Uterus (tissue), 4 donors: ENCODE measurements at places on chromosomes 4 and X. TPM values are rescaled to one million over a fixed set of nuclear protein-coding genes. Genes with fewer than 3 reads are reported as not detected.
A peak's percentile ranks its signal among the peaks of the same experiment; 100 is the strongest.

Gene ASB5
- total RNA-seq, result 0.37 TPM

Gene HS3ST1
- total RNA-seq, result 5.0 TPM

Gene BMX
- 4.7 TPM for total RNA-seq

Gene CD38
- 2.9 TPM for total RNA-seq

Gene FSTL5
- 2.4 TPM for total RNA-seq

Gene ZNF674
- 1.2 TPM for total RNA-seq

DNA sequence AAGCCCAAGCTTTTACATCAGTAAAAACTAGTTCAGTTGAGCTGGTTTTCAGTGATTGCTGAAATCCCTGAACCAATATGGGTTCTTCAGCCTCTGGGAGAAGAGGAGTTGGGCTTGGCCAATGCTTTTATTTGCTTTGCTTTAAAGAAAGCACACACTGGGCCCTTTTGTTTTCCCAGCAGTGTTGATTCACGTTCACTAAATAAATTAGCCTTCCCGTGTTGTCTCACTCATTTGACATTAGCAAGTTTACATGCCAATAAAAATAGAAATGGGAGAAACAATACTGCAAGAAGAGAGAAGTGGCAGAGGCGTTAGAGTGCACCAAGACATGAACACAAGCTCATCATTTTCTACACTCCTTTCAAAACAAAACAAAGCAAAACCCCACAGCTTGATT, 136.2 kb downstream of the SHROOM3 start:
- no peak overlapping the region for H3K4me3 ChIP-seq
- peaks cover 3% of the 10 kb centered on the region for H3K4me1 ChIP-seq
- H3K27ac ChIP-seq, result peak overlapping the region; percentile 11

- no peaks in the 10 kb centered on the region for H3K4me1 ChIP-seq
- no peaks in the 10 kb centered on the region for H3K27me3 ChIP-seq
- no peak for DNase-seq
Observed at GRCh38 chrX:25241461-25241860, 225.7 kb upstream of the ARX start.

GRCh38 chr4:33090910-33091309, 2370.7 kb downstream of the PCDH7 start:
- no peak overlapping the region for H3K4me3 ChIP-seq
- H3K4me1 ChIP-seq, result no peaks in the 10 kb centered on the region

- no peak overlapping the region for H3K27ac ChIP-seq
- no peak overlapping the region for H3K4me3 ChIP-seq
- no peak for DNase-seq
- H3K27me3 ChIP-seq, result no peaks in the 10 kb centered on the region
- H3K36me3 ChIP-seq, result no peaks in the 10 kb centered on the region
Observed at GRCh38 chrX:42797651-42798269, 19.8 kb upstream of the PPP1R2C start.

GRCh38 chr4:164056426-164057142, 562.1 kb downstream of the TMA16 start:
- H3K27me3 ChIP-seq, result no peaks in the 10 kb centered on the region
- no peak for DNase-seq
- no peaks in the 10 kb centered on the region for H3K4me1 ChIP-seq
- H3K4me3 ChIP-seq, result no peak overlapping the region

GRCh38 chr4:38390969-38391545, 272.9 kb upstream of the KLF3 start:
- no peak overlapping the region for H3K4me3 ChIP-seq
- peaks cover 6% of the 10 kb centered on the region for H3K4me1 ChIP-seq
- no peak for DNase-seq
- no peak overlapping the region for H3K27ac ChIP-seq
- H3K27me3 ChIP-seq, result no peaks in the 10 kb centered on the region
- no peaks in the 10 kb centered on the region for H3K36me3 ChIP-seq

DNA sequence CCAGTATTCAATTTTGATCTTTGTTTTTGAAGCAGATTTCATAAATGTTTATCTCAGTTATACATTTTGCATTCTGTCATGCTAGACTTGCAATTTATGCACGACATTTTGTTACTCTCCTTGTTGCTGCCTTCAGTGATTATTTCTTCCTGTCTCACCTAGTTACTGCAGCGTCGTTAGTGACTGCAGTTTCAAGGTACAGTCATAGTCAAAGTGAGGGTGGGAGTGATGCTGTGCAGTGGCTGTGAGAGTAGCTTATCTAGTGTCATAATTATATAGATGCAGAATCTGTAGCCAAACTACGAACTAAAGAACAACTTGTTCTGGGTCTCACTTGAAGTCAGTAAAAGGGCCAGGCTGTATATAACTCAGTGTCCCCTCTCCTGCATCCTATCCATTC, 69.8 kb downstream of the GPR101 start:
- no peak for DNase-seq
- H3K4me3 ChIP-seq, result no peak overlapping the region
- H3K4me1 ChIP-seq, result no peaks in the 10 kb centered on the region
- no peaks in the 10 kb centered on the region for H3K27me3 ChIP-seq
- H3K36me3 ChIP-seq, result no peaks in the 10 kb centered on the region
- no peak overlapping the region for H3K27ac ChIP-seq

DNA sequence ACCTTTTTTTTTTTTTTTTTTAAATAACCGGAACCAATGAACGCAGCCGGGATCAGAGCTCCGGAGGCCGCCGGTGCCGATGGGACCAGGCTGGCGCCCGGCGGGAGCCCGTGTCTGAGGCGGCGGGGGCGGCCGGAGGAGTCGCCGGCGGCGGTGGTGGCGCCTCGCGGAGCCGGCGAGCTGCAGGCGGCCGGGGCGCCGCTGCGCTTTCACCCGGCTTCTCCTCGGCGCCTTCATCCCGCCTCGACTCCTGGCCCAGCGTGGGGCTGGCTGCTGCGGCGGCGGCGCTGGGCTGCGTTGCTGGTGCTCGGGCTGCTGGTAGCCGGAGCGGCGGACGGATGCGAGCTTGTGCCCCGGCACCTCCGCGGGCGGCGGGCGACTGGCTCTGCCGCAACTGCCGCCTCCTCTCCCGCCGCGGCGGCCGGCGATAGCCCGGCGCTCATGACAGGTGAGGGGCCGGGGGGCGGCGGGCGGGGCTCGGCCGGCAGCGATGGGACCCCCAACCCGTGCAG, 337 bp downstream of the STIM2 start:
- peak overlapping the region; percentile 78 for H3K4me3 ChIP-seq
- H3K27ac ChIP-seq, result peak overlapping the region; percentile 96
- no peaks in the 10 kb centered on the region for H3K36me3 ChIP-seq
- peaks cover 17% of the 10 kb centered on the region for H3K4me1 ChIP-seq
- DNase-seq, result peak; percentile 53

- H3K36me3 ChIP-seq, result no peaks in the 10 kb centered on the region
- no peak overlapping the region for H3K27ac ChIP-seq
- H3K4me1 ChIP-seq, result no peaks in the 10 kb centered on the region
- no peak for DNase-seq
- H3K27me3 ChIP-seq, result no peaks in the 10 kb centered on the region
- H3K4me3 ChIP-seq, result no peak overlapping the region
Observed at GRCh38 chrX:17242470-17242869, 132.5 kb upstream of the NHS start.

DNA sequence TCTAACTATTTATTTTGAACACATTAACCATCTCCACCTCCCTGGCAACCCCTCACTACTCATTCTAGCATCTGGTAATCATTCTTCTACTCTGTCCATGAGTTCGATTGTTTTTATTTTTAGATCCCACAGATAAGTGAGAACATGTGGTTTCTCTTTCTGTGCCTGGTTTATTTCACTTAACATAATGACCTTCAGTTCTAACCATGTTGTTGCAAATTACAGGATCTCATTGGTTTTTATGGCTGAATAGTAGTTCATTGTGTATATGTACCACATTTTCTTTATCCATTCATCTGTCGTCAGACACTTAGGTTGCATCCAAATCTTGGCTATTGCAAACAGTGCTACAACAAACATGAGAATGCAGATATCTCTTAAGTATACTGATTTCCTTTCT, 33.4 kb upstream of the FAM47B start:
- H3K4me3 ChIP-seq, result no peak overlapping the region
- no peaks in the 10 kb centered on the region for H3K4me1 ChIP-seq
- H3K27ac ChIP-seq, result no peak overlapping the region
- no peaks in the 10 kb centered on the region for H3K27me3 ChIP-seq
- no peak for DNase-seq
- H3K36me3 ChIP-seq, result no peaks in the 10 kb centered on the region
